Stimulated activated CD8-positive, alpha-beta memory T cell treated with anti-CD3 and anti-CD28 coated beads, Interleukin-4, amount 100 ng/mL, for 1 hour (primary cell): ENCODE measurements at places on chromosomes 1 and 21.

DNA sequence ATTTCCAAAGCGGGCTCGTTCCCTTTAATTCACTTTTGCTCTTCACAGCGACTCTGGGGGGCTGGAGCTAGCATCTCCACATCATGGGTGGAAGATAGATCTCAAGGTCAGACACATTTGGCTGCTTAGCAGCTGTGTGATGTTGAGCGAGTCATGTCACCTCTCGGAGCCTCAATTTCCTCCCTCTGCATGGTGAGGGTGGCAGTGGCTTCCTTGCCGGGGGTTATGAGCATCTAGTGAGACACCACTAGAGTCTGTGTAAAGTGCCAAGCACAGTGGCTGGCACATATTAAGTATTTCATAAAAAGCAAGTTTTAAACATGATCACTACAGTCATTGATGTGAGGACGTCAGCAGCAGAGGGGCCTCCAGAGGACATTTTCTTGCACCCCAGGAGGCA is 16.9 kb upstream of the ECE1 start:
- no peak for DNase-seq

GRCh38 chr1:21129407-21129806 is 47.3 kb downstream of the EIF4G3 start:
- no peak for DNase-seq

DNA sequence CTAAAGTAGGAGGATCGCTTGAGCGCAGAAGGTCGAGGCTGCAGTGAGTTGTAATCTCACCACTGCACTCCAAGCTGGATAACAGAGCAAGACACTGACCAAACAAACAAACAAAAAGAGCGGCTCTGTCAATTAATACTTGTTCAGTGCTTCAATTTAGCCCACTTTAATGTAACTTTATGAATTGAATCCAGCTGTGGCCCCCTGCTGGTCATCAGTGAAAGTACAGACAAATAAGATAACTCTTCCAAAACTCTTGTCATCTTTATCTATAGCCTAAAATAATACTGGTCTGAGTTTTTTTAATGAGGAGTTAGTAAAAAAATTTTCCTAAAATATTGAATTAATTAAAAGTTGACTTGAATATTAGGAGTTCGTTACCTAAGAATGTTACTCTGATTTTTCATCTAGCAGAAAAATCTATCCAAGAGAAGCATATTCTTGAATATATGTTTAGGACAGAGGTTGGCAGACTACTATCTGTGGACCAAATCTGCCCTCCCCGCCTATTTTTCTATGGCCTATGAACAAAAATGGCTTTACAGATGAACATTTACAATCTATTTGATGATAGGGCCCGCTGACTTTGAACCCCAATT is 26.1 kb downstream of the ATP5PF start:
- DNase-seq = peak; percentile 25

GRCh38 chr1:2322065-2322571 is 69.2 kb downstream of the MORN1 start:
- no peak for DNase-seq

- DNase-seq = no peak
These were observed 70.7 kb upstream of the USP24 start for GRCh38 chr1:55285834-55286233.

- DNase-seq = no peak
These were observed 2.9 kb downstream of the TNFAIP8L2 start for GRCh38 chr1:151159373-151159772.
